ENCODE measurements at places on chromosomes 6 and 20.

DNA sequence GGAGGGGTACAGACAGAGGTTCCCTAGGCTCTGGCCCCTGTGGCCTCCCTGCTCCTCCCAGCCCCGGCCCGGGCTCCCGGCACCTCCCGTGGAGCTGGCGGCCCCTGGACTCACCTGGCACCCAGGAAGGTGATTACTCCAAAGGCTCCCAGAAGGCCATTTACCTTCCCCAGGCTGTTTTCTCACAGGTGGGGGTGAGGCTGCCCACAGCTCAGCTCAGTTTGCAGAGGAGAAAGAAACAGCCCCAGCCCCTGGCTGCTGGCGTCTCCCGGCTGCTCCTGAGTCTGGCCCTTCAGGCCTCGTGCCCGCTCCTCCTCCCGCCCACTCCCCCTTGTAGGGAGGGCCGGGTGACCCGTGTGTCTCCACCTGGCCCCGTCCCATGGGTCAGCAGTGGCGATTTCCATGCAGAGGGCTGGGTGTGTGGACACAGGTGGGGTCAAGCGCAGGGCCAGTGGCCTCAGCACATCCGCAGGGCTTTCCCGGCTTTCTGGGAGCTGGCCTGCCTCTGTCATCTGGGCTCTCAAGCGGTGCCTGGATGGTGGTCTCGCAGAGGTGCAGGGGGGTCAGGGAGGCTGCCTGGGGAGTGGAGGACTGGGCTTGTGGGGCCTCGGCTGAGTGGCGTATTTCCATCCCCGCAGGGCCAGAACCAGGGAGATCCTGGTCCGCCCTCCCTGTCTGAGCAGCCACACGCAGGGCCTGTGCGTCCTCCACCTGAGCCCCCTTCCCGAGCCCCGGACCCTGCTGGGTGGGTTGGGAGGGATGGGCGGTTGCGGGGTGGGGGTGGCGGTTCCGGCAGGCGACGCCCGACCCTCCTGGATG, 20.2 kb upstream of the GATA5 start:
- no peak for DNase-seq

GRCh38 chr6:1035401-1035800, 276.5 kb upstream of the FOXQ1 start:
- no peak for DNase-seq

DNA sequence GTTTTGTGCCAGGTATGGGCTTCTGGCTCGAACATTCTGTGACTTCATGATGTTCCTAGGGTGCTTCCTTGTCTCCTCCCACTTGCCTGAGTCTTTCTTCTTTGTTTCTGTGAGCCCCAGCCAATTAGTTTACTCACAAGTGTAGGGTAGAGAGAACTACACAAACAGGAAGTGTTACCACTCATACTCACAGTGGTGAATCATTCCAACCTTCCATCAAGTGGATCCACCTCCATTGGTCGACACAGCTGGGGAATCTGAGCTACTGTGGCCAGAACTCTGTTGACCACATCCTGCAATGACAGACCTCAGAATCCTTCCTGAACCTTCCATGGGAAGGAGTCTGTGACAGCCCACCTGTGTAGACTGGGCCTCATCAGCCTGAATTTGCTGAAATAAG, 76.8 kb downstream of the UNC5CL start:
- DNase-seq = peak; percentile 41

DNA sequence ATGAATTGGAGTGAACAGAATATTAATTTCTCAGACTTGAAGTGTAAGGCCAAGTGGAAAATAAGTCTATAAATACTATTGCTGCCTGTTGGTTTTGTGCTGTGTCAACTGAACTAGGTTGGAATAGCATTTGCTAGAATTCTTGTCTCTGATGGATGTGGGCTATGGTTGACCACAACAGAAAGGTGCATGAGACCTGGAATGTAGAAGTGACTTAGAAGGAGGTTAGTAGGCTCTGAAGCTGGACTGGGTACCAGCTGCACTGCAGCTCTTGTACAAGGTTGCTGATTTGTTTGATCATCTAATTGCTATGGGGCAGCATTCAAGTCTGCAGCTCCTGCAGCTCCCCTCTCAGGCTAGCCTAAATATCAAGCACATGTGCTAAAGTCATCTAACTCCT, 479.0 kb upstream of the NRSN1 start:
- no peak for DNase-seq

GRCh38 chr20:50695135-50695872, 4.0 kb upstream of the RIPOR3 start:
- DNase-seq = no peak

DNA sequence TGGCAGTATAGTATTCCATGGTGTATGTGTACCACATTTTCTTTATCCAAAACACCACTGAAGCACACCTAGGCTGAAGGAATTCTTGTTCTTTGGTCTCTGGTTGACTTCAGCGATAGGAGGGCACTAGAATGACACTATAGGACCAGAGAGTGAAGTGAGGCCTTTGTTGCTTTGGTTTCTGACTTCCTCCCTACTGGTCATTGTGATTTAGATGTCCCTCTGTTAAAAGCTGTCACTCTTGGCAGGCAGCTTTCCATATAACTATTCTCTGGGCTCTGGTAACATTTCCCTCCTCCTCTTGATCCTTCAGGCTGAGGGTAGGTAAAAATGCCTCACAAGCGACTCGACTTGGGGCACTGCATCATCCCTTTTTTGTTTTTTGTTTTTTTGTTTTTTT, 236.3 kb downstream of the MAFB start:
- no peak for DNase-seq

- DNase-seq = no peak
These were observed 4.0 kb upstream of the FOXS1 start for GRCh38 chr20:31849306-31849930.

GRCh38 chr6:34332251-34333198, 59.9 kb downstream of the NUDT3 start:
- DNase-seq = no peak

DNA sequence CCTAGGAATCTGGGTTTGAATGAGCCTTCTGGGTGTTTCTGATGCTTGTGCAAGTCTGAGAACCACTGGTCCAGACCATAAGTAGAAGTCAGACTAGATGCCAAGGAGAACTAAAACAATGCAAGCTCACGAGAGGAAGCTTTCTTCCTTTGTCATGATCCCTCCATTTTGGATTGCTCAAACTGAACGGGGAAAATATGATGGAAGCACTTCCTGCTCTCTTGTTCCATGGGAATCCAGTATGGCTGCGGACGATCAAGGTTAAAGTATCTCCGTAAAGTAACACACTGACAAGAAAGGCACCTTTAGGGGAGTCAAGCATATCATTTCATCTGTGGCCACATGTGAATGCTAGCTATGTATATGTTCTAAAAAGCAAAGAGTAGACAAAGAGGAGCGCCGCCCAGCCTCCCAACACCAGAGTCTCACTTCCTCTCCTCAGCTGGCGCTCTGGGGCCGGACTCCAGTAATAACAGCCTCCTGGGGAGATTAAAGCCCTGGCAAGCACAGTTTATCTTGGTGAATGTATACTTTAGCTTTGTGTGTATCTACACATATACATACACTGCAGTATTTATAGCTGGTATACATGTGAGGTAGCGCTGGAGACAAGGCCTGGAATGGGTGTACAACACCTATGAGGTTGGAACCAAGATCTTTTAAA, 88.1 kb downstream of the FOXC1 start:
- DNase-seq = no peak
